ENCODE measurements at places on chromosomes 11 and 22. TPM values are rescaled to one million over a fixed set of nuclear protein-coding genes. Genes with fewer than 3 reads are reported as not detected.

GRCh38 chr11:2945031-2945756 is 16.0 kb upstream of the PHLDA2 start:
- DNase-seq = peak; percentile 65

GRCh38 chr22:39949964-39950737 is 10.0 kb upstream of the TMA7B start:
- no peak for DNase-seq

The PKDREJ gene
- 0.10 TPM for total RNA-seq

- peak; percentile 44 for DNase-seq
Observed at GRCh38 chr11:46537537-46538295, 56.1 kb downstream of the AMBRA1 start.
